ENCODE measurements at places on chromosomes 6 and 20. TPM values are rescaled to one million over a fixed set of nuclear protein-coding genes. Genes with fewer than 3 reads are reported as not detected.
A peak's percentile ranks its signal among the peaks of the same experiment; 100 is the strongest.

DNA sequence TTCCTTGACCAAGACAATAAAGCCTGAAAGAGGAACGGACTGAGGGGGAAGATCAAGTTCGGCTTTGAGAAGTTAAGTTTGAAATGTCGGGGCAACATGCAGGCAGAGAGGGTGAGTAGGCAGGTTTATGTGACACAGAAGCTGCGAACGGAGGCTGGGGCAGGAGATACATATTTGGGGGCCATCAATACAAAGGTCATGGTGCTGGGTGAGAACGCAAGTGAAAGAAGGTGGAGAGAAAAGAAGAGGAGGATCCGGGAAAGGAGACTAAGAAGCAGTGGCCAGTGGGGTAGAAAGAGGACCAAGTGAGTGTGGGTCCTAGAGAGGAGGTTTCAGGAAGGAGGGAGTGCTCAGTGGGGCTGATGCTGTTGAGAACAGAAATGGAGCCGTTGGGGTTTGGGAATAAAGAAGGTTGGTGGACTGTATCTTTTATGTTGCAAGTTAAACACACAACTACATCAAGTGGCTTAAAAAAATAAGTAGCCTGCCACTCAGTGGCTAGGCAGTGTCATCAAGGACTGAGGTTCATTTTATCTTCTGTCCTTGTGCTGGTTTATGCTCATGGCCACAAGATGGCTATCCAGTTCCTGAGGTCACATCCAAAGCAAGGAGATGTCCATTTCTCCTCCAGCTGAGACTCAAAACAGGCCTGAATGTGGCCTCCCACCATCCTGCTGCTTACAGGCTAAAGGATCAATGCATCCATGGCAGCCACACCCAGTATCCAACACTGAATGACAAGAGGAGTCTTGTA, 1.7 kb upstream of the BLCAP start:
- no peak for DNase-seq

The PCSK2 gene
- not detected for total RNA-seq

DNA sequence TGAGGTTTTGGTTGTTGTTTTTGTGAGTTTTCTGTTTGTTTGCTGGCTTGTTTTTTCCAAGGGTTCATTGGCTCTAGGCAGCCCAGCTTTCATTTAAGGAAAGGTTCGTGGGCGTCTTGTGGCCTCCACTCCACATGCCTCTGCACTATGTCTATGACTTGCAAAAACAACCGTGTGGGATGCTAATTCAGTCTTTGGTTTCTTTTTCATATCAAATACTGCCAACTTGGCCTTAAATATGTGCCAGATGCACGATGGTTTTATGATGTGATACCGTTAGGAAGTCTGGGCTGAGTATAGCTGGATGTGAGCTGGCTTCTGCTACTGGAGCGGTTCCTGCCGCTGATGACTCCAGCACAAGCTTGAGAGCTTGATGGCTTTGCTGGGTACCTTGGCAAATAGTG, 96.3 kb downstream of the BMP2 start:
- DNase-seq, result no peak

DNA sequence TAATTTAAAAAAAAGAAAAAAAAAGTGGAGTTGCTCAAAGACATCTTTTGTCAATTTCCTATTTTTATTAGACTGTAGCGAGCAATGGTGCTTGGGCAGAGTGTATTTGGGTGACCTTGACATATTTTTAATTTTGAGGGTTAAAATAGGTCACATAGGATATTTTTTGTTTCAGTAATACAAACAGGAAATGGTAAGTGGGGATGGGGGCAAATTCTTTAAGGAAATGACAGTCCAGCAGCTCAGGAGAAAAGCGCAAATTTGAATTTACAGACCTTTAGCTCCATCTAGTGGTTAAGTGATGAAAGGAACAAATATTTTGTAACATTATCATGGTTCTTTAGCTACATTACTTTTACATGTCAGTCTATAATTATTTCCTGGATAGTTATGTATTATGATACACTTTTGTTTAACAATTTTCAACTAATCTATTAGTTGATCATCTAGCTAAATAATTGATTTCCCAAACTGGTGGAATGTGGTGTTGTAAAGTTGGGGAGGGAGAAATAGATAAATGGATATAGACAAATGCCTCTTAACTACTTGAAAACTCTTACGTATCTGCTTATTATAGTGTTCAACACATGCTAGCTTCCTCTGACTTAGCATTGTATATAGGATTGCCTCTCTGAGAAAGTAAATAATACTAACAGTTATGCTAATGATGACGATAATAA, 10.0 kb downstream of the CITED2 start:
- DNase-seq, result peak; percentile 76

DNA sequence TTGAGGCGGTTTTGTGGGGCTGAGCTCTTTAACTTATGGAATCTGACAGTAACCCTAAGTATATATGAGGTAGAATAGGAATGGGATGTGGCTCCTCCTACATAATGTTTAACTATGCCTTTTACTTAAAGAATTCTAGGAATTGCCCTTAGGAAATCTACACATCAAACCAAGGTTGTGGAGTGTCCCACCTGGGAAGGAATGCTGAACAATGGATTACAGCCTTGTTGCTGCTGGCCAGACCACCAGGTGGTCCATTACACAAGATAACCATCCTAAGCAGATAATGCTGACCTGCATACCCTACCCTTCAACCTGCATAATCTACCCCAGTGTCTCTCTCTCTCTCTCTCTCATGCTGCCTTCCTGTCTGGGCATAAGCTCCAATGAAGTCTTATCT, 35.0 kb upstream of the SLC22A16 start:
- no peak for DNase-seq

DNA sequence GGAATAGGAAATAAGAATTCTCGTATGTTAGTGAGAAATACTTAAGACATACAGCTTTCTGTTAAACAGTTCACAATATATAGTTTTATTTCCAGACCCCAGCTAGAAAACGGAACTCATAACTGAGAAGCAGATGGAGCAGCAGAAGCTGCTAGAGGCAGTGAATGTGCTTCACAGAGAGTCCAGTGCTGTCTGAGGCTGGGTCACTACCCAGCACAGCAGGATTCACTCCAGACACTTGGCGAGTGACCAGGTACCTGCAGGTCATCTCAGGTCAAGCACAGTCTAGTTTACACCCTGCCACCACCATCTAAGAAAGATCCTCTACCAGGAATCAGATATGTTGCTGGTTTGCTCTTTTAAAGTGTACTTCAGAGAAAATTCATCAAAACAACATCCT, 243.1 kb upstream of the RAB32 start:
- DNase-seq, result no peak

GRCh38 chr20:19991308-19991707, 25.9 kb upstream of the NAA20 start:
- DNase-seq, result no peak

The DDRGK1 gene
- total RNA-seq, result 52.6 TPM
